ENCODE measurements at places on chromosomes 12 and 14. TPM values are rescaled to one million over a fixed set of nuclear protein-coding genes. Genes with fewer than 3 reads are reported as not detected.

SLC39A5 gene
- total RNA-seq, result 0.48 TPM

LMO3 gene
- total RNA-seq, result 10.9 TPM

DUSP6 gene
- 112 TPM for total RNA-seq

DNA sequence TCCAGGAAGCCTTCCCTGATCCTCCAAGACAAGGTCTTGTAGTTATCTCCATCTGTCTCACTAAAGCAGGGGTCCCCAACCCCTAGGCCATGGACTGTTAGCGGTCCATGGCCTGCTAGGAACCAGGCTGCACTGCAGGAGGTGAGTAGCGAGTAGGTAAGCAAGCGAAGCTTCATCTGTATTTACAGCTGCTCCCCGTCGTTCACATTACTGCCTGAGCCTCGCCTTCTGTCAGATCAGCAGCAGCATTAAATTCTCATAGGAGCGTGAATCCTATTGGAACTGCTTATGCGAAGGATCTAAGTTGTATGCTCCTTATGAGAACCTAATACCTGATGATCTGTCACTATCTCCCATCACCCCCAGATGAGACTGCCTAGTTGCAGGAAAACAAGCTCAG, 12.4 kb upstream of the NFYB start:
- no peak for DNase-seq

DNA sequence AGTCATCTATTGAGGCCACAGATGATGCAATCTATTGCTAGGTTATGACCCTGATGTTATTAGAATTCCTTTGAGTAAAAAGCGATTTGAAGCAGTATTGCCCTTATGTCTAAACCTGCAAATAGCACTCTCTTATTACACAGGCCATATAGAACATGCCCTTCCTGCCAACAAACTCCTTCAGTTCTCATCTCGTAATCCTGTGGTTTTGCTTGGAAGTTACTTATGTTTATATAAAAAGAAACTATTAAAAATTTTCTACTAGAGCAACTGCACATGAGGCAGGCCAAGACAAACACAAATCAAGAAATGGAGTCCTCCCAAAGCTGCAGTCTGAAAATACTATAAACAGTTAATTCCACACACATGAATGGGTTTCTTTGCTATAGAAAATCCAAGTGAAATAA, 1200.2 kb downstream of the LRFN5 start:
- no peak for DNase-seq

- peak; percentile 79 for DNase-seq
Measured at GRCh38 chr12:121578230-121579189, 2.3 kb downstream of the KDM2B start.

- DNase-seq, result no peak
Measured at GRCh38 chr12:90908465-90908864, 46.5 kb downstream of the CCER1 start.

- DNase-seq, result peak; percentile 96
Measured at GRCh38 chr14:96362965-96363750, at the start of the genes ATG2B and GSKIP. Gene ATG2B (minus strand): TSS chr14:96363341. CDS start chr14:96362976, 365 bp downstream. Gene GSKIP (plus strand): TSS chr14:96363526. CDS start chr14:96382248, 18,722 bp downstream.

DNA sequence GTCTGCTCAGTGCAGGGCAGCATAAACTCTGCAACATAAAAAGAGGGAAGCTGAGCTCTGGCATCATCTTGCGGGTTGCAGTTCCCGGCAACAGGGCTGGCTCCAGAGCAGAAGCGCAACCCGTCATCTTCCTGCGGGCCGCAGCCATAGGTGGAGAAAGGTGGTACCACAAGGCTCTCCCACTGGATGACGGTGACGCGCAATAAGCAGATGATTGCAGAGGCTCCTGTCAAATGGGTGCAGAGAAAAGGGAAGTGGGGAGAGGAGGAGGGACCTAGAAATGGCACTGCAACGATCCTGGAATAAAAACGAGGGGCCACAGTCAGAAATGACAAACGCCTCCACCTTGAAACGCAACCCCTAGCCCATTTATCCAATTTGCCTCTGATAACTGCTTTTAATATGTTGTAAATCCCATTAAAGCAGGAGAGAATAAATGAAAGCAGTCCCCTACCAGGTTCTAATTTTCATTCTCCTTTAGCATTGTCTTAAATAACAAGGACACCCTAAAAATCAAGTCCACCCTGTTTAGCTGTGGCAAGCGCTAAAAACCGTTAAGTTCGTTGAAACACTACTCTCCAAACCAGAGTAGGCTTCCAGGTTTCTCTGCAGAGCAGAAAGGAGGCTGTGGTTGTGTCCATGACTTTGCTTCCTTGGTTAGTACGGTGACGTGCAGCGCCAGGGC, 30.9 kb upstream of the TUBA1C start:
- no peak for DNase-seq

- DNase-seq, result peak; percentile 15
Measured at GRCh38 chr14:86038387-86039042, 508.6 kb downstream of the FLRT2 start.

GRCh38 chr14:42872786-42873185, 1266.1 kb downstream of the LRFN5 start:
- DNase-seq, result no peak
